ENCODE measurements at places on chromosomes 6 and 20. TPM values are rescaled to one million over a fixed set of nuclear protein-coding genes. Genes with fewer than 3 reads are reported as not detected.

GRCh38 chr6:28816909-28817807, 106.6 kb downstream of the TRIM27 start:
- DNase-seq: no peak

DNA sequence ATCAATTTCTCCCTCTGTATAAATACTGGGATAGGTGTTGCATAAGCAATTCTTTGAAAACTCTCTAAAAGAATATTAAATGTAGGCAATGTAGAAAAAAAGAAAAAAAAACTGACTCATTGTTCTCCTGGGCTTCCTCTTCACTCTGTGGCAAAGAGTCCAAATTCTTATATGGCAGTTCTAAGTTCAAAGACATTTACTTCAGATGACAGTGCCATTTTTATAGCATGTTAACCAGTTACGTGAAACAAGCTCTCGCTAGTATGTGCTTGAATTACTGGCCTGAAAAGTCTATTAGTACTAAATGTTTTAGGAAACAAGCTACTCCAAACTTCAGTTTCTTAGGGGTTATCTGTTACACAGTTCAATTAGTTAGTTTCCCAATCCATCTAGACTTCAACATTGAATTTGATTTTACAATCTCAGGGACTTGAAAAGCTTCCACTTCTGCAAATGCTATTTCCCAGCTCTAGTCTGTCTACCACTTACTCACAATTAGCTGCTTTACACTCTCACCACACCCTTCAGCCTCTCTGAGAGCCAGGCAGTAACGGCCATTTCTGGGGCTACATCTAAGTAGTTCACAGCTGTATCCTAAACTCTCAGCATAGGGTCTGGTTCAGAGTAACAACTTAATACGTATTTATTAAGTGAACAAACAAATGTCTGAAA, 100.4 kb downstream of the OGFRL1 start:
- DNase-seq: no peak

GRCh38 chr20:45972500-45973183, 639 bp upstream of the ZNF335 start:
- no peak for DNase-seq

- DNase-seq: no peak
These were observed 16.3 kb downstream of the RPRD1B start for GRCh38 chr20:38049800-38050199.

DNA sequence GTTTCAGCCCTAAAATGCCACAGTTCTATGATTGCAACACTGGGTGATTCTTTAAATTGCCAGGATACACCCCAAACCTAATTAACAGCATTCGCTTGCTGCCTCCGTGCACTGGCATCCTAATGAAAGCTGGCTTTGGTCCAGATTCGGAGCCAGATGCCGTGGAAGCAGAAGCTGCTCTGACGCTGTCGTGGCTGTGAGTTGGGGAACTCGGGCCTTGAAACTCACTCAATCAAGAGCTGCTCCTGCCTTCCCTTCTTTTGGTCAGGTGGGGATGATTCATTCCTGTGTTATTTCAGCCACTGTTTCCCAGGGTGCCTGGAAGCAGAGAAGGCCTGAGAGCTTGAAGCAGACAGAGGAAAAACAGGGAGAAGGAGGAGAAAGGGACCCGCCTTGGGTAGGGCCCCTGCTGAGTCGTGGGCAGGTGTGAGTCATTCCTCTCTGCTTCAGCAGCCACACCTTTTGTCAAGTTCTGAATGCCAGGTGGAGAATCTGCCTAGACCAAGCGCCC, 36.2 kb upstream of the DSP start:
- peak; percentile 39 for DNase-seq

ULBP1 gene
- total RNA-seq: 0.12 TPM

MATN4 gene
- not detected for total RNA-seq

SLC52A3 gene
- total RNA-seq: 3.6 TPM

FAM209A gene
- total RNA-seq: not detected

SPAG4 gene
- 6.0 TPM for total RNA-seq

CLIC5 gene
- 109 TPM for total RNA-seq
